ENCODE measurements at places on chromosomes 16 and 17.

DNA sequence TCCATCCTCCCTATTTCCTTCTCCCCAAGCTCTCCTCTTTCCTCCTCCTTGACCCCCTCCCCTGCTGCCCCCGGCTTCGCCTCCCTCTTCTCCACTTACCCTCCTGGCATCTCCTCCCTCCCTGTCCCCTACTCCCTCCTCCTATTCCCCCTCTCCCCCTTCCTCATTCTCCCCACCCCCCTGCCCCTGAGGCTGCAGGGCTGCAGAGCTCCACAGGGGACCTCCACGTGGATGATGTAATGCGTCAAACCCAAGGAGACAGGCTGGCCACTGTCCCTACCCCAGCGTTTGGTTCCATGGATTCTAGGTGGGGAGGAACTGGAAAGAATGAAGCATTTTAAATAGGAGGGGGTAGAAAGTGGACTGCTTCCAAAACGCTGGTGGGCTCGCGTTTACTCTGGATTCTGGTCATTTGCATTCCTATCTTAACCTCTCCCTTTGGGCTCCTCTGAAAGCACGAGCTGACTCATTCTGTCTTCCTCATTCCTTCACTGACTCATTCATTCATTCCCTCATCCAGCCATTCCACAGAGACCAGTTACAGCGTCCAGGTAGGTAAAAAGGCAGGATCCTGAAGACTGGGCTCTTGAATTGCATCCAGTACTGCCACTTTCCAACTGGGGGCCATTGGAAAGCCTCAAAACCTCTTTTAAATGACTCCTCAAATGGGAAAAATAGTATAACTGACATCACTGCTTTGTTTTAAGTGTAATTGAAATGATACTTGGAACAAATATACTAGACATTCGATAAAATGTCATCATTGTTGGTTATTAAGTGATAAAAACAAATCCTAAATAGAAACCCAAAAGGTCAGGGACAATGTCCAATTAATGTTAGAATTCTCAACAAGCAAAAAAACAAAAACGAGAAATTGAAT, 943 bp upstream of the COTL1 start:
- no peak for DNase-seq

DNA sequence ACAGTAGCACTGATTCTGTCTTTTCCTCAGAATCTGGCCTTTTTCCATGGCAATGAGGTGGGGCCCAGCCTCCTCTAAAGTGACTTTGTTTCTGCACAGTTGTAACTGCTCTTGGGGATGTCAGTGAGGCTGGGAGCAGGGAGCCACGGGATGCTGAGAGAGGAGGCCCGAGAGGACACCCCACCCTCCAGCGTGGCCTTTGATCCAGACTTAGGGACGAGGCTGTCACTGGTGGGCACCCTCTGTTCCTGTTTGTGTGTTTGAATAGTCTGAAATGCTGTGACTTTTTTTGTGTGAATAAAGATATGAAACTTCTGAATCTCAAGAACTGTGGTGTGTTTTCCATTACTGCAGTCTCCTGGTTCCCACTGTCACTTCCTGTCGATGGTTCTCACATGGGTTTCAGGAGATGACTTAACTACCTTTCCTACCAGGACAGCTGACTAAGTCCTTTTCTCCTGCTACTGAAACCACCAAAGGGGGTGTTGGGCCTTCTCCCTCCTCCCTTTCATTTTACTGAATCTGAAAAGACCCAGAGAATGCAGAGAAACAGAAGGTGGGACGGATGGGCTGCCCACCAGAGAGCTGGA, 18.6 kb downstream of the KCTD2 start:
- DNase-seq: no peak

DNA sequence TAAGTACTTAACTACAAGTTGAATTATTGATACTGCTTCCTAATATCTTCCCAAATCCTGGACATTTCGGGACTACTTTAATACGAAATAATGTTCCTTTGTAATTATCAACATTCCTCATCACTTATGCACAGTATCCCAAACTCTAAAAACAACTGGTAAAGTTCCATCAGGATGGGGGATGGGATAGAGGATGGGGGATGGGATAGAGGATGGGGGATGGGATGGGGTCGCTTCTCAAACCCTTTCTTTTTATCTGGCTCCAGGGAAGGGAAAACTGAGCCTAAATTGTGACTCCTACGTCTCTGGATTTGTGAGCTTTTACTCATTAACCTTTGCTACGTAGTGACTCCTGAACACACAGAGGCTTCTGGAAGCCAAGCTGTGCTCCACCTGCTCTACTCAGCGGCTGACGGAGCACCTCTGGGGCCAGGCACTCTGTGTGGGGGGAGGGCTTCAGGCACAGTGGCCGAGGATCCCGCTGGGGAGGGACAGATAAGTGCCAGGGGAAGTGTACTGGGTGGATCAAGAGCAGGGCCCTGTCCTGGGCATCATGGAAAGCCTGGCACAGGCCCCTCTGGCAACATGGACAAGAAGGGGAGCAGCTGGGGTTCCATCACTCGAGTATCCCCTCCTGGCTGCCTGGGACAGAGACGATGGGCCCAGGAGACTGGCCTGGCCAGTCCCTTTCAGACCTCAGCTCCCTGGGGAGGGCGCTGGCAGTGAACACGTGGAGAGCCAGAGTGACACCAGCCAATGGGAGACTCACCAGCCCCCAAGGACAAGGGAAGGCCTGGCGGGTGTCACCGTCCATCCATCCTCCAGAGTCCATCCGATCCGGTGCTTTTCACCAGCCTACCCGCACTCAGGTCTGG, 56.2 kb downstream of the PGS1 start:
- no peak for DNase-seq

DNA sequence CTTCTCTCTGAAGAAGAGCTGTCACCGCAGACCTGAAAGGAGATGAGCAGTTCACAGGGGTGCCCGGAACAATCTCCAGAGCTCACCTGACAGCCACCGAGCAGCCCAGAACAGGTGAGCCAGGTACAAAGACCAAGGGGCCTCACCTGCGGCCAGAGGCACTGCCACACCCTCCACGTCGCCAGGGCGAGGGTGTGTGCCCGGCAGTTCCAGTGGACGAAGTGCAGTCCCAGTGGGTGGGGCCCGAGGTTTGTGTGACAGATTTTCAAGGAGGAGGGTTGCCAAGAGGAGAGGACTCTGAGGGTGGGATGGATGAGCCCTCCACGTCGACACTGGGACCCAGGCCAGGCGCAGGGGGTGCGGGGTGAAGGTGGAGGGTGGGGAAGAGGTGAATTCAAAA, 61.7 kb downstream of the SMPD3 start:
- DNase-seq: no peak

DNA sequence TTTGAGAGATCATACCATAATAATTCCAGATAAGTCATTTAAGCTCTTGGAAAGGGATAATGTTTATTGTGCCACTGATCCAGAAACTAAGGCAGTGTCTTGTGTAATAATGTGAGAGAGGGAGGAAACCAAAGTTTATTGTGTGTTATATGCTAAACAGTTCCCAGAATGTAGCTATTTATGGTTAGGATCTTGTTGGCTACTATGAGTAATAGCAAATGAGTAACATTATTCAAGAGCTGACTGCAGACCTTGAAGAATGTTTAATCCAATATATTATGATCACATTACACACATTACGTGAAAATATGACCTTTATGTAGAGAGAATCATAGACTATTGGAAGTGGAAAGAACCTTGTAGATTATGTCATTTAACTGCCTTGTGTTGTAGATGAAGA, 139.5 kb downstream of the BCAS3 start:
- no peak for DNase-seq

GRCh38 chr17:32636598-32637218, 149.9 kb downstream of the CDK5R1 start:
- no peak for DNase-seq

GRCh38 chr16:69093974-69094373, 11.5 kb upstream of the HAS3 start:
- peak; percentile 74 for DNase-seq

GRCh38 chr17:75909051-75909811, 4.5 kb upstream of the MRPL38 start:
- DNase-seq: peak; percentile 85

Measured in NCI-H2029 (cell line).